DMS79 treated with DMSO at 0.1 percent for 48 hours (cell line): ENCODE measurements at places on chromosomes 4 and X.

- no peak for DNase-seq
Measured at GRCh38 chr4:150237110-150237872, 159.0 kb downstream of the DCLK2 start.

DNA sequence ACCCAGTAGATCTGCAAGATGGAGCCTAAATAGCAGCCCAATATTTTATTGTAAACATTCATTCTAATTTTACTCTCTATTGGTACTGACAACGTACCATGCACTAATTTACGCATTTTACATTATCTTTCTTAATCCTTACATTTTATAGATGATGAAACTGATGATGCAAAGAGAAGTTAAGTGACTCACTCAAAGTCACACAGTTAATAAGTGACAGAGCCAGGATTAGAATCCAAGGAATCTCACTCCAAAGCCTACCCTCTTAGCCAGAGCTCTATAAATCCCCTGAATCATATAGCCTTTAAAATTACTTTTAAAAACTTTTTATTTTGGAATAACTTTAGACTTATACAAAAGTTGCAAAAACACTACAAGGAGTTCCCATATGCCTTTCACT, 37.6 kb downstream of the PHKA1 start:
- no peak for DNase-seq

GRCh38 chr4:24172406-24172805, 282.6 kb upstream of the PPARGC1A start:
- DNase-seq: no peak

- DNase-seq: peak; percentile 40
Measured at GRCh38 chrX:101619364-101619763, 1.6 kb upstream of the ARMCX6 start.

- DNase-seq: no peak
Measured at GRCh38 chr4:70892086-70892769, 9.9 kb upstream of the MOB1B start.

DNA sequence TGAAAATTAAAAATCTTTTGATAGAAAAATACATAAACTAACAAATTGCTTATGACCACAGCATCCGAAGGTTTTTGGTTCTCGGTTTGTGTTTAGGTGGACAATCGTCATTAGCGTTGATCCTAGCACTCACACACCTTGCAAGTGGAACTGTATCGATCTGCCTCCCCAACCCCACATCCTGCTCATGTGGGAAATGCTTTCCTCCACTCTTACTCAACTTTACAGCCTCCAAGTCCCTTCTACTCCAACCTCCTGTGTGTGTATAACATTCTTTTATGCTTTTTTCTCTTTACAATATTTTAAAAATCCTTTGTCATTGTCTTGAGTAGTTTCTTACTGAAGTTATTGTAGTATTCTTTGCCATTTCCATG, 15.6 kb upstream of the TMEM131L start:
- no peak for DNase-seq

DNA sequence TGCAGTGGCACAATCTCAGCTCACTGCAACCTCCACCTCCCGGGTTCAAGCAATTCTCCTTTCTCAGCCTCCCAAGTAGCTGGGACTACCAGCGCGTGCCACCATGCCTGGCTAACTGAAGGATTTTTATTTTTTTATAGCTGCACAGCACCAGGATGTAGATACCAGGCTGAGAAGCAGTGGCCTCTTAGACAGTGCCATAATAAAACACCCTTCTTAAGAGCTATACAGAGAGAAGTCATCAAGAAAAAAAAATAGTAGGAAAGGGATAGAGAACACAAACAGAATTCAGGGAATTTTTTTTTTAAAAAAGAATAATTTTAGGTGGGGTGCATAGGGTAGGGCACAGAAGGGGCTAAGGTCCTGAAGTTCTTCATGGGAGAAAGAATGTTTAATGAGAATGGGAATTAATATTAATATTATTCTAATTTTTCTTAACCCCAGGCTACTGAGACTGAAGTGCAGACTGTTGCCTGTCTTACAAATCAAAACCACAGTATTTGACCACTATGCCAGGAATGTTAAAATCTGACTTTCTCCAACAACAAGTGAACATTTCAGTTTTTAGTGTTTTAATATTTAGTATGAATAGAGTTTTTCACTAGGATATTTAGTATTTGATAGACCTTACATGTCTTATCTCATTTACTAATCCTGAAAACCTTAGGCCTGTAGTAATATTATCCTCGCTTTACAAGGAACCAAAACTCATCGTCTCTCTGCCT, 146.7 kb downstream of the KCNIP4 start:
- no peak for DNase-seq

DNA sequence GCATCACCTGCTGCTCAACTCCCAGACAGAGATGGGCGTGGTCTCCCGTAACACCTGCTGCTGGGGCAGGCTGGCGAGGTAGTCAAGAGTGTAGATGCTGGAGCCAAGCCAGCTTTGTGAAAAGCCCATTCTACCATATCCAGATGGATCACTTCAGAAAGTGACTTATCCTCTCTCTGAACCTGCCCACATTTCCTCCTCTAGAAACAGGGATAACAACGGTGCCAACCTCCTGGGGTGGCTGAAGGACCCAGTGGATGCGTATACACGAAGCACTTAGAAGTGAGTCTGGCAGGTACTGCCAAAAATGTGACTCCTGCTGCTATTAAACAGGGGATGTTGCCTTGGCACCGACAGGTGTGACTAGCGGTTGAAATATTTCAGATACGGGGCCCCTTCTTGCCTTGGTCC, 95.8 kb downstream of the SORBS2 start:
- DNase-seq: peak; percentile 90

DNA sequence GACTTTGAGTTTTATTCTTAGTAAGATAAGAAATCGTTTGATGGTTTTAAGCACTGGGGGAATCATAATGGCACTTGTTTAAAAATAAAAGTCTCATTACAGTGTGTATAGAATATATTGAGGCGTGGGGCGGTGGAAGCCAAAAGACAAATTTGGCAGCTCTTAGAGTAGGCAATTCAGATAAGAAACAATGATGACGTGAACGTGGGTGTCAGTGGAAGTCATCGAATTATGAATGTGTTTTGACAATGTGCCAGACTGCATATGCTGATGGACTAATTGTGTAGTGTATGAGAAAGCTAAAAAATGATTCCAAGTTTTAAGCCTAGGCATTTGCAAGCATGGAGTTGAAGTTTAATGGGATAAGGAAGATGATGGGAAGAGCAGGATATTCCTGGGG, 35.8 kb downstream of the SPANXD start:
- no peak for DNase-seq

DNA sequence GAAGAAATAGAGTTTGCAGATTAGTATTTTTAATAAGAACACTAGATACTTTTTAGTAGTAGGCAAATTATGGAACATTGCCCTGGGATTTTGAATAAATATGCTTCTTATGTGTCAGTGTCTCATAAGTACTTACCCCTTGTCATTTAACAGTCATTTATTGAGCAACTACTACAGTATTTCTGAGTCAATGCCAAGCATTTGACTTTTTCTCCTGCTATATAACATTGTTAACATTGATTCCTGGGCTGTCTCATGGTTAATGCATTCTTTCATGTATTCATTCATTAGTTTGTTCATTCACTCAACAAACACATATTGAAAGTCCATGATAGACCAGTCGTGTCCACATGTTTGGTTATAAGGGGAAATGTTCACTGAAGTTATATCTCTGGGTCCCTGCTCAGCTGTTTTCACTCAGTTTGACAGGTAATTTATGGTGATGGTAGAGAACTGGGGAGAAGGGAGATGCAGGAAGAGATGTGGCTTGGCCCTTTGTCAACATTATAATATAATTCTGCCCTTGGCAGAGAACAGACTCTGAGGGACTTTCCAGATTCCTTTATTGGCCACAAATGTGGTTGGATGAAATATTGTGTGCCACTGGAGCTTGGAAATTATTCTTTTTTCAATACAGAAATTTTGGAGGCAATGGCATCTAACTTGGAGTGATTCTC, 49.8 kb downstream of the OSTC start:
- no peak for DNase-seq

DNA sequence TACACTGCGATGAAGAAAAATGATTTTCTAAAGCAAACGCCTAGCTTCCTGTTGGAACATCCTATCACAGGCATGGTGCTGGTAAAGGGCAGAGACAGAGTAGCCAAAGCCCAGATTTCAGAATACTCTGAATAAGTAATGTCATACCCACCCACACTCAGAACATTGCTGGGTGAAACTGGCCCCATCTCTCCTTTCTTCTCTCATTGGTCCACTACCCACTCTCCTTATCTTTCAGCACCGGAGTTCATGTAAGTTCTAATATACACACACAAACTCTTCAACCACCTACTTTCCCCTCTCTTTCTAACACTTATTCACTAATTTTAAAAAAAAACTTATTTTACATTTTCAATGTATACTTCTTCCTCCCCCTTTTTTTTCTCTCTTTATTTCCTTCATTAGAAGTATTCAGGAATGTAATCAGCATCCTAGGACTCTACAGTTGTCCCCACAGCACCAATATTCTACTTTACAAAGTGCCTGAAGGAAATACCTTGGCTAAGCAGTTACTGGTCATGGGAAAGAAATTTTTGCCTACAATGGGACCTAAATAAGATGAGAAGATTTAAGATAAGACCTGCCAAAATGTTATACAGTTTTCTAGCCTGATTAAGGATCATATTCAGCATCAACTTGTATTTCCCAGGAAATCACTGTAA, 63.0 kb downstream of the SEC24D start:
- DNase-seq: no peak

DNA sequence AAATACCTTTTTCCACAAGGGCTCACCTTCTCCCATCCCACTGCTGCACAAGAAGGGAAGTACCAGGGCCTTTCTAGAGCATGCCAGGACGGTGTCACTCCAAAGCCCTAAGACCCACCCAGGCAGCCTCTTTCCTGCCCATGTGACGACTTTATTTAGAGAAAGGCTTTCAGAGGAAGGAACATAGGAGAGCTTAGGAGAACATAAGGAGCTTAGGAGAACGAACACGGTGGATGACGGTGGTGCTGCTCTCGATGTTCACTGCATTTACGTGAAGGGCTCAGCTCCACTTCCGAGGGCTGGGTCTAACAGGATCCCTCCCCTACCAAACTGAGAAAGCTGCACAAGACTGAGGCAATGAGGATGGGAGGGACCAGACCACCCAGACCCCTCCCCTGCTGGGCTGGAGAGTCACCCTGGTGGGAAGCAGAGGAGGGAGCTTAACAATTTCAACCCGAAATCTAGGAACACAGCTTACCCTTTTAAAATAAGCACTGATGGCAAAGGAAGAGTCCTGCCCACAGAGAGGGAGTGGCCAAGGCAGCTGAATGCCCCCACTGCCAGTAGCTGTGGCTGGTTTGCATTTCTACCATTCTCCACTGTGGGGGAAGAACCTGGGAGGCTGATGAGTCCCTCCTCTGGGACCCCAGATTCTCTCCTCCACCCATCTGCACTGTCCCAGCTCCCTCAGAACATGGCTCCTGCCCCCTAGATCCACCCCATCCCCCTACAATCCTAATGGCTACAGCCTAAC, 29.8 kb downstream of the ZFYVE28 start:
- no peak for DNase-seq

DNA sequence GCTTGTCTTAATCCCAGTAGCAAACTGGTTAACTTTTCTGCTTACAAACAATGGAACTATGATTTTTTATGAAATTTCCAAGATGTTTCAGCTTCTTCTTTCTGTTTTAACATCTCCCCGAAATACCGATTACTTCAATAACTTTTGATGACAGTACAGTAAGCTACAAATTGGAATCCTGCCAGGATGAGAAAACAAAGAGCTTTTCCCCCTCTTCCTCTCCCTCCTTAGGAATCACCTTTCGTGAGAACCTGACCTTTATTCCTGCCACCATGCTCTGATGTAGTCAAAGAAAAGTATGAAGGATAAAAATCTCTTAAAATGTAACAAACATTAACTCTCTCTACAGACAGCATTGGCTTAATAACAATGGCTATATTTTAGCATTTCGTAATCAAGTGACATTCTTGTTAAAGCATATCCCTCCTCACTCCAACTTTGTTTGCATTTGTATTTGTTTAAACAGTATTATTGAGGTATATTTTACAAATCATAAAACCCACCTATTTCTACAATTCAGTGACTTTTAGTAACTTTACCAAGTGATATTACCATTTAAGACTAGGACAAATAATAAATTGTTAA, 148.7 kb upstream of the NAP1L5 start:
- DNase-seq: no peak

GRCh38 chrX:119759248-119759766, 919 bp downstream of the SOWAHD start:
- no peak for DNase-seq

GRCh38 chr4:128813965-128814364, 4.5 kb downstream of the JADE1 start:
- no peak for DNase-seq

GRCh38 chr4:142292231-142292630, 553.9 kb downstream of the INPP4B start:
- DNase-seq: no peak

DNA sequence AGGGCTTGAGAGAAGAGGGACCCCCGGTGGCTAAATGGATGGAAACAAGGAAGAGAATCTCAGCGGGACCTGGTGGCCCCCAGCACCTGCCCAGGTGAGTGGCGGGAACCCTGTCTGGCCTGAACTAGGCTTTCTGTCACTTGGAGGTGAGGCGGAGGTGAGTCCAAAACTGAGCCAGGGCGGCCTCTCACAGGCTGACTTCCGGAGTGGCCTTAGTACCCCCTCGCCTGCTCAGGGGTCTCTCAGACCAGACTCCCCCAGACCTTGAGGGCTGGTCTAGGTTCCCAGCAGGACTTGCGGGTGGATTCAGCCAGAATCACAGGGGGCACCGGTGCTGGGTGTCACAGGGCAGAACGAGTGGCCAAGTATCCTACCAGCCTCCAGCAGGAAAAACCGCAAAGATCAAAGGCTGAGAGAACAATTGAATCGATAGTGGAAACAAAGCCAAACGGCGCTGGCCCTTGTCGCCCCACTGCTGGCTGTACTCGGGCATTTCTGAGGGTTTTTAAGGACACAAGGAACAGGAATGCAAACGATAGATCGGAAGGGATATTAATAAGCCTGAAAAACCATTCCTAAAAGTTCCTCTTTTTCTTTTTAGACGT, 67.8 kb downstream of the WFS1 start:
- peak; percentile 20 for DNase-seq
